ENCODE measurements at places on chromosomes 5 and 9. TPM values are rescaled to one million over a fixed set of nuclear protein-coding genes. Genes with fewer than 3 reads are reported as not detected.

DNA sequence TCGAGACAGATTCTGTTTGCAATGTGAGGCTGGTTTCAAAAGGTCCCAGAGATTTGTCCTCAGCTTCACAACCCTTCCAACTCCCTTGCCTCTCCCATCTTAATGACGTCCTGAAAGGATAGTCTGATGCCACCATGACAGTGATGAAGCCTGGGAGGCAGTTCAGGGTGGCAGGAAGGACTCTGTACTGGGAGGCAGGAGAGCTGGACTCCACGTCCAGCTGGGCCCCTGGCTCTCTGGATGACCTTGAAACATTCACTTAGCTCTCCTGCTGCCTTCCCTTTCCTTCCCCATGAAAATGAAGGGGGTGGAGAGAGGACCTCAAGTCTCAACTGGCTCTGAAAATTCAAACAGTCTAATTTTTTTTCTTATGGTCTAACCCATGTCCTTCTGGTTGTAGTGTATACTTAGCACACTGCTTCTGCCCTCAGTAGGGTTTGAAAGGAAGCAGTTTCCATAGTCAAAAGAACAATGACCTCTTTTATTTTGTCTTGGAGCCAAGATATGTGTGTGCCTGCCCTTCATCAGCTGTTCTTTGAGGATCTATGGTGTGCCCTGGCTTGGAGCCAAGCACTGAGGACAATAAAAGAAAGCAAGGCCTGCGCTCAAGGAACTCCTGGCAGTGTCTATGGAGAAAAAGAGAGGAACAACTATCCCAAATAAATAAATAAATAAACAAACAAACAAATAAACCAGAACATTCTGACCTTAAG is 188.3 kb downstream of the GRIA1 start:
- DNase-seq: no peak

DNA sequence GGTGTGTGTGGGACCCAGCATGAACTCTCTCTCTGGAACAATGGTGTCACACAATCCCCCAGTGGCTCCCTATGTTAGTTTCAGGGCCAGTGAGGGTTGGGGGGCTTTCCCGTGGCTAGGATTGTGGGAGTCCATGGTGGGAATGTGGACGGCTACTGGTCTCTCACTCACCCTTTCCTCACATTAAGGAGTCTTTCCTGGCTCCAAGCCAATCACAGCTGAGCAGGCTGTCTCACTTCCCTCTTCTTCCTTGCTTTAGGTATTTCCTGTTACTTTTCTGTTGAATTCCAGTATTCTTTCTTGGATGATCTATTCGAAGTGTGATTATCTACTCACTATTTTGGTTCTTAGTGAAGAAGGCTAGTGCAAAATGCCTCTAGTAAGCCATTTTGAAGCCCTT is 324.4 kb upstream of the MPDZ start:
- DNase-seq: no peak

DNA sequence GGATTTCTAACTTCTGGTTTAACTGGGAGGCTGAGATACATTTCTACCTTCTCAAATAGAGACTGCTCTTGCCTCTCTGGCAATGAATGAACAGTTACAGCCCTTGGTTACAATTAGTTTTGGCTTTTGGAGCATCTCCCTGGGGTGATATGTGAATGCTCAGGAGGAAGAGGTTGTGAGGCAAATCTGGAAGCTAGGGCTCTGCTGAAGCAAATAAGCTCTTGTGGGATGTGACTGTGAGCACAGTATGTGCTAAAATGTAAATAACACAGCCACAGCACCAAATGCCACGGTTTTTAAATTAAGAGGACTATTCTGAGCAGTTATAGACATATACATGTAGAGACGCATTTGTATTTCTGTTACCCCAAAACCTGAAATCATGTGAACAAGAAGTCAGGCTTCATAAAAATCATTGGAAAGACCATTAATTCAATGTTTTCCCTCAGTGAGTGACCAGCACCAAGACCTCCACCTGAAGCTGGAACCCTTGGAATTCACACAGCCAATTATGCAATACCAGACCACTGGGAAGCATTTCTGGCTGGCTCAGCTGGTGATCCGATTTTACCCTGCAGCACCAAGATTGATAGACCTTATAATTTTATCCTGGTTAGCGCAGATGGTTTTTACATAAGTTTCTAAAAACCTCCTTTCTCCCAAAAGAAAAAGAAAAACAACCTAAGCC is 3.0 kb upstream of the SLC44A1 start:
- no peak for DNase-seq

Gene CEP120
- 16.4 TPM for total RNA-seq

GRCh38 chr9:117307701-117308100 is 107.2 kb downstream of the ASTN2 start:
- DNase-seq: no peak

Gene CCDC112
- 4.6 TPM for total RNA-seq

- no peak for DNase-seq
These were observed 89.1 kb downstream of the ACTL7B start for GRCh38 chr9:108766626-108767161.

DNA sequence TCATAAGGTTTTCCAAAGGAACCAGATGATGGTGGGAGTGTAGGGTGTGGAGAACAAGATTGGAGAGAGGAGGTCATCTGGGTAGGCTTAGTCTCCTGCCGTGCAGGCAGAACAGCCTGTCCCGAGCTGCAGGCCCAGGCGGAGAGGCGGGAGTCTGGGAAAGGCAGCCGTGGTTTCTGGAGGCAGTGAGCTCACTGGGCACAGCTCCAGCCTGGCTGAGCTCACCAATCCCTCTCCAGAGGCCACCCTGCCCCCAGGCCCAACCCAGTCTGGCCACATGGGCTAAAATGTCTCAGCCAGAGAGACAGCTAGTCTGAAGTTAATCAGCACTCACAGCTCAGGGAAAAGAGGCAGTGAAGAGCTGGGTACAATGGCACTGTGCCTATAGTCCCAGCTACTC is 12.3 kb downstream of the P4HA2 start:
- peak; percentile 99 for DNase-seq

- no peak for DNase-seq
These were observed 12.9 kb downstream of the PLPP1 start for GRCh38 chr5:55521881-55522280.

DNA sequence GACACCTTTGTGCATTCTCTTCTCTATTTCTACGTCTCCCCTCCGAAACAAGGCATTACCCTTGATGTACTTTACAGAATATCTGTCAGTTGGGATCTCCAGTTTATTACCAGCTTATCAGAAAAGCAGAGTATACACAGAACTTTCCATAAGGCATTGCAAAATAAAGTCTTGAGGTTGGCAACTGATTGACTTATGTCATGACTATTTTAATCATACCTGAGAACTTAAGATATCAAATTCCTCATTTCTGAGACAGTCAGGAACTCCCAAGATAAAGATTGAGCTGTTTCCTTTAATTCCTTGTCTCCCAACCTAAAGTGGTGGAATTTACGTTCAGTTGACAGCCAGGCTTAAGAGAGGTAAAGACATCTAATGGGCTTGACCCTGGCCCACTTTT is 110.9 kb downstream of the MEF2C start:
- DNase-seq: no peak

- DNase-seq: no peak
These were observed 126.3 kb downstream of the C5orf15 start for GRCh38 chr5:133841831-133842750.

Gene DBH
- not detected for total RNA-seq

- peak; percentile 20 for DNase-seq
These were observed 16.0 kb downstream of the HSD17B4 start for GRCh38 chr5:119468286-119468685.

Data from GM23248 (cell line).